Aorta (tissue), 5 donors: ENCODE measurements at places on chromosomes 2 and 18. TPM values are rescaled to one million over a fixed set of nuclear protein-coding genes. Genes with fewer than 3 reads are reported as not detected.

- no peak for DNase-seq
Measured at GRCh38 chr18:36580874-36581750, 247.7 kb downstream of the TPGS2 start.

Gene IL37
- polyA plus RNA-seq, result not detected

GRCh38 chr2:241733391-241734207, 831 bp upstream of the D2HGDH start:
- DNase-seq, result no peak

- no peak for DNase-seq
Measured at GRCh38 chr2:33104726-33105125, 158.0 kb downstream of the LTBP1 start.

GRCh38 chr2:98027538-98027937, 31.8 kb upstream of the TMEM131 start:
- no peak for DNase-seq

GRCh38 chr2:36489281-36489680, 108.7 kb downstream of the FEZ2 start:
- DNase-seq, result no peak

- no peak for DNase-seq
Measured at GRCh38 chr2:120109186-120110061, 96.5 kb downstream of the EPB41L5 start.

DNA sequence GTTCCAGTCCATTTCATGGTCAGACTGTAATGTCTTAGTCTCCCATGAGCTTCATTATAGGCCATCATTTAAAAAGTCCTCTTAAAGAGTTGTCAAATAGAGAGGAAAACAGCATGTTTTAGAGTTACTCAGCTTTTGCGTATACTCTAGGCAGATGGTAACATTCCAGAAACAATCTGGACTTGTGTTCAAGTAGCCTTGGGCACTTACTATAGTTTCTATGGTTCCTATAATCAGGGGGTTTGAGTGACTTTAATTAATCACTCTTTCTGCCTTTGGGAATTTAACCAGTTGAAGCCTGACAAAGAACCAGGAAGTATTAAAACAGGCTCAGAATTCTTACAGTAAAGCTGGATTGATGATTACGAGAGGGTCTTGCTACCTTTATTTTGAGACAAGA, 42.1 kb upstream of the SCN7A start:
- no peak for DNase-seq

- DNase-seq, result no peak
Measured at GRCh38 chr2:126764686-126765265, 108.8 kb downstream of the GYPC start.

GRCh38 chr2:204023088-204023487, 86.5 kb downstream of the ICOS start:
- no peak for DNase-seq

DNA sequence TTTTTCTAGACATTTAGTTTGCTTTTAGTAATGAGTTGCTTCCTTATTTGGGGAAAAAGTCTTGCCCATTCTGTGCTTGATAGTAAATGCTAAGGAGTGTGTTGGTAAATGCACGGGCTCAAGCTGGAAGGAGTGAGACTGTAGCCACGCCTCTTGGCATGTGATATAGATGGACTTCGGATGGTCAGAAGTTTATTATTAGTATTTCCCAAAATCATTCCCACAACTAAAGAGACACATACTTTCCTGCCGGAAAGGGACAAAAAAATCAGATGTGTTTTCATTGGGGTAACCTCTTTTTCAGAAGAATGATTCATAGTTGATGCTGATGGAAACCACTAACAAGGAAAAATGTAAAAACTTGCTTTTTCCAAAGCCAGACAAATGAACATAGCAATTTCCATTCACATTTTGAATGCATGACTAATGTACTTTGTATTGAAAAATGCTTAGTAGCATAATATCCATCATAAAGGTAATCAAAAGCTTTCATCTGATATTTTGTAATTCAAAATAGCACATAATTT, 133.2 kb downstream of the ZNF532 start:
- DNase-seq, result no peak

- no peak for DNase-seq
Measured at GRCh38 chr18:54775686-54776085, 52.6 kb upstream of the RAB27B start.

DNA sequence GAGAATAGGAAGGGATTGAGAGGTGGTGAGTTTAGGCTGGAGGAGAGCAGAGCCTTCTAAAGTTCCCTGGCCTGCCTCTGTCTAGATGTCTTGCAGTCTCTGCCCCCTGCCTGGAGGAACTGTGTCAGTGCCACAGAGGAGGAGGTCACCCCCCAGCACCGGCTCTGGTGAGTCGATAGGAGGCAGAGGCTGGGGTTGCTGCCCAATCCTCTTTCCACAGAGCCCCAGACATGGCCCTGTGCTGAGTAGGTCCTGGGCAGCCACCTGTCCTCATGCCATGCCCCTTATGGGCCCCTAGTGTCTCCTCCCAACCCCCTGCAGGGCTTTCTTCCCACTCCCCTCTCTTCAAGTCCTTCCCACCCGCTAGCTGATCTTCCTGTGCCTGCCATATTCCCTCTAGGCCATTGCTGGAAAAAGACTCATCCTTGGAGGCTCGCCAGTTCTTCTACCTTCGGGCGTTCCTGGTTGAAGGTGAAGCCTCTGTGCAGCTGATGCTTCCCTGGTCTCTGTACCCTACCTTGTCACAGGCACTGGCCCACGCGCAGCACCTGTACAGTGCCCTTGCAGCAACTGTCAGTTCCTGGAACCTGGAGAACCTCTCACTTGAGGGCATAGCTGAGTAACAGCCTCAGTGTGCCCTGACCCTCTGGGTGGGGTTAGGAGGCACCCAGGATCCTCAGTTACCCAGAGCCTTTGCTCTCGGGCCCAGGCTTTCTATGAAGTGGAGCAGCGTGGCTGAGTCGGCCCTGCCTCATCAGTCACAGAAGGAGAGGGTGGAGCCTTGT, 13.2 kb upstream of the SLC4A3 start:
- DNase-seq, result no peak

- no peak for DNase-seq
Measured at GRCh38 chr18:10114717-10115463, 201.1 kb downstream of the VAPA start.

Gene SULT1C4
- polyA plus RNA-seq, result 2.7 TPM

Gene MTIF2
- polyA plus RNA-seq, result 27.8 TPM

Gene MRPS9
- 22.1 TPM for polyA plus RNA-seq

Gene KIDINS220
- 6.9 TPM for polyA plus RNA-seq

Gene DYNAP
- polyA plus RNA-seq, result not detected

DNA sequence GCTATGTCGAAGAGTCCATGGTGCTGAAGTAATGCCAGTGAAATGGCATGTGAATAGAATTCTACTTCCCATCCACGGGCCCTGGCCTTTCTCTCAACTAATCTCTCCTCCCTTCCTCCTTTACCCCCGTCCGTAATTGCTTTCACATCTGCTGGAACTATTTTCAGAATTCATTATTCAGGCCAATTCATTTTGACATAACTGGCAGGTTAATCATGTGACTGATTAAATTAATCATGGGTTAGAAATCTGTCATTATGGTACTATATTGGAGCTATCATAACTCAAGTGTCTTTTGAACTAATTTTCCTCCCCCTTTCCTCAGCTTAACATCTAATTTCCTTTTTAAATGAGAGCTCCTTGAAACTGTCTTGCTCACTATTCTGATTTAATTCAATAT, 66.9 kb downstream of the ZDBF2 start:
- no peak for DNase-seq

DNA sequence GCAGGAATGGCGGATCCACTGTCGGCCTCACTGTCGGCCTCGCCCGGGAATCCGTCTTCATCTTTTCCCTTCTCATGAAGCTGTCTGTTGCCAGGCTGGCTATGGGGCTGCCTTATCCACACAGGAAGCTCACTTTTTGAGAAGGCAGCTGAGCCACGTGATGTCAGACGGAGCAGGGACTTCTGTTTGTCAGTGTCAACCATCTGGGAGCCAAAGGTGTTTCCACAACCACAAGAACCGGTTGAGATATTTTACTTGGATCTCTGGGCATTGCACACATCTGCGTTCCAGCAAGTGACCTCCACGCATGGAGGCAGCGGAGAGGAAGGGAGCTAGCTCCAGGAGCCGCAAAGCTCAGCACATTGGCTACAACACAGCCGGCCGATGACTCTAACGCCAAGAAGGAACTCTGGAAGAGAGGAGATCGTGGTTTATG, 27.4 kb upstream of the TAF1B start:
- peak; percentile 61 for DNase-seq

- DNase-seq, result no peak
Measured at GRCh38 chr2:62672601-62673000, 32.9 kb upstream of the EHBP1 start.
